Epithelial cell of proximal tubule (primary cell): ENCODE measurements at places on chromosomes 1 and 21. TPM values are rescaled to one million over a fixed set of nuclear protein-coding genes. Genes with fewer than 3 reads are reported as not detected.

PRRX1 gene
- total RNA-seq = under 0.01 and 0.87 TPM in 2 replicates

LIN28A gene
- total RNA-seq = not detected in 2 replicates

TSPAN2 gene
- 4.6 and 5.0 TPM in 2 replicates for total RNA-seq

NIPAL3 gene
- 21.3 and 32.5 TPM in 2 replicates for total RNA-seq

CYYR1 gene
- total RNA-seq = 1.3 and 3.7 TPM in 2 replicates

MROH9 gene
- not detected in 2 replicates for total RNA-seq

USP1 gene
- total RNA-seq = 43.2 and 52.9 TPM in 2 replicates

SPRR5 gene
- total RNA-seq = not detected in 2 replicates

LCE1F gene
- total RNA-seq = not detected in 2 replicates

RAB3B gene
- total RNA-seq = 15.8 and 35.5 TPM in 2 replicates

PDPN gene
- total RNA-seq = 7.6 TPM in 2 replicates

FAM167B gene
- 0.35 TPM in 1 of 2 replicates, not detected in the other for total RNA-seq

ZSWIM5 gene
- total RNA-seq = 0.23 and 0.72 TPM in 2 replicates

CFAP74 gene
- total RNA-seq = not detected in 2 replicates

SFN gene
- 213 and 239 TPM in 2 replicates for total RNA-seq
